ENCODE measurements at places on chromosomes 16 and 17. TPM values are rescaled to one million over a fixed set of nuclear protein-coding genes. Genes with fewer than 3 reads are reported as not detected.
A peak's percentile ranks its signal among the peaks of the same experiment; 100 is the strongest.

GRCh38 chr16:84071121-84071520 lies 28.5 kb upstream of the SLC38A8 start:
- no peak for DNase-seq

DNA sequence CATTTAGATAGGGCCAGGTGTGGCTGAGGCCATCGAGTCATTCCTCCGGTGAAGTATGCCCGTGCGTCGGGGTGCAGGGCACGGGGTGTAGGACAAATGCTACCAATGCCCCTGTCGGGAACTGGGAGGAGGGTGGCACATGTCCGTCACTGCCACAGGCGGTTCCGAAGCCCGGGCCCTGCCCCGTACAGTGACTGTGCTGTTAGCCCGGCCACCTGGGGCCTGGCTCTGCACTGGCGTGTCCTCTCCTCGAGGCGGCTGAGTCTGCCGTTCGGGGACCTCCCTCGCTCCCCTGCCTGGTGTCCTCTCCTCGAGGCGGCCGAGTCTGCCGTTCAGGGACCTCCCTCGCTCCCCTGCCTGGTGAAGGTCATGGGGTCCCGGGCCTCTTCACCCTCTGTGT lies 7.0 kb upstream of the ZFPM1 start:
- no peak for DNase-seq

- DNase-seq, result no peak
These were observed 39.7 kb downstream of the XYLT1 start for GRCh38 chr16:17431012-17431411.

DNA sequence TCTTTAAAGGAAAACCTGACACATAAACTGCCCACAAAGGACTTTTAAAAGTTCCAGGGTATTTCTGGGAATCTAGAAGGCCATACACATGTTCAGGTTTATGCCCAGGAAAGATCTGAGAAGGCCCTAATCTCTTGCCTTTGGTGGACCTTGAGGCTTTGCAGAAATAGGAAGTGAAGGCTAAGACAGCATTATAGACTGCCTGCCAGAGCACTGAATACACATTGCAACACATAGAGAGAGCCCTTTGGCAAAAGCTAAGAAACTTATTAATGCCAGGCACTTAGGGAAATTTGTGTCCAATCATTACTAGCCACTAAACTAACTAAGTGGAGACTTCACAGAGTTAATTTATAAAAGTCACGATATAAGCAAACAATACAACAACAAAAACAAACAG lies 70.4 kb downstream of the MMD start:
- DNase-seq, result no peak

- no peak for DNase-seq
These were observed 192.4 kb upstream of the HSBP1 start for GRCh38 chr16:83615141-83615952.

GRCh38 chr17:12231355-12231682 lies 210.6 kb downstream of the MAP2K4 start:
- DNase-seq, result no peak

- DNase-seq, result no peak
These were observed 10.9 kb upstream of the IL34 start for GRCh38 chr16:70635336-70636016.

- DNase-seq, result no peak
These were observed 36.5 kb upstream of the PVALEF start for GRCh38 chr17:81128774-81129173.

Gene C1QTNF8
- not detected for total RNA-seq

Gene TNFRSF17
- 0.46 TPM for total RNA-seq

Gene CIBAR2
- not detected for total RNA-seq

DNA sequence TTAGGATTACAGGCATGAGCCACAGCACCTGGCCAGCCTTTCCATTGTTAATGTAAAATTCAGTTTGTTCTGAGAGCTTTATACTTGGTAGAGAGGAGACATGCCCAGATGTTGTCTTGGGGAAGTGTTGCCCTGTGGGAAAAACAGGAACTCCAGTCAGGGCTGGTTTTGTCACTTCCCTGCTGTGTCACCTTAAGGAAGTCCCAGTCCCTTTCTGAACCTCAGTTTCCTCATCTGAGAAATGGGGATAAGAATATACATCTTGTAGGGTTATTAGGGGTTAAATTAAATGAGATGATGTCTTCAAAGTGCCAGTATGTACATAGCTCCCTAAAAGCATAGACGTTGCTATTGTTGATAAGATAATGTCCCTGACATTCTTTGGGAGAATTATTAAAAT lies 25.3 kb downstream of the CLEC16A start:
- DNase-seq, result no peak

- DNase-seq, result no peak
These were observed 21.9 kb downstream of the AIPL1 start for GRCh38 chr17:6413065-6413464.

Gene TEKT1
- total RNA-seq, result not detected

DNA sequence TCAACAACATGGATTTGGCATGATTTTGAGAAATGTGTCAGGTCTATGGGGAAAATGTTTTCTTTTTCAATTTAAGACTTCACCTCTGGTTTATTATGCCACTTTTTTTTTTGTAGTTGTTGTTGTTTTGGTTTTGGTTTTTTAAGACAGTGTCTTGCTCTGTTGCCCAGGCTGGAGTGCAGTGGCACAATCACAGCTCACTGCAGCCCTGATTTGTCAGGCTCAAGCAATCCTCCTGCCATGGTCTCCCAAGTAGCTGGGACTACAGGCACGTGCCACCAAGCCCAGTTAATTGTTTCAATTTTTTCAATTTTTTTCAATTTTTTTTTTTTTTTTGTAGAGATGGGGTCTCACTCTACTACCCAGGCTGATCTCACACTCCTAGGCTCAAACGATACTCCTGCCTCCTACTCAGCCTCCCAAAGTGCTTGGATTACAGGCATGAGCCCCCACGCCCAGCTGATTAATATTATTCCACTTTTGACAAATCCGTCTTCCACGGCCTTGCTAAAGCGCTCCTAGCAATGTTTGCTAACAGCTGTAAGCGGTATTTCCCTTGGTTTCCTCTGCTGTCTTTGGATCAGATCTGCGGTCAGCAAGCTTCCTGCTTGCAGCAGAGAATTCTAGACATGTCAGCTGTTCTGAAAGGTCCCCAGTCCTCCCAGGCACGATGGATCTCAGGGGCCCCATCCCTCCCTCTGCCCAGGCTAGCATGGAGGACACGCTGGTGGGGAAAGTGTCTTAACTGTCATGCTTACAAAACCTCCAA lies 7.0 kb upstream of the MILR1 start:
- peak; percentile 35 for DNase-seq

DNA sequence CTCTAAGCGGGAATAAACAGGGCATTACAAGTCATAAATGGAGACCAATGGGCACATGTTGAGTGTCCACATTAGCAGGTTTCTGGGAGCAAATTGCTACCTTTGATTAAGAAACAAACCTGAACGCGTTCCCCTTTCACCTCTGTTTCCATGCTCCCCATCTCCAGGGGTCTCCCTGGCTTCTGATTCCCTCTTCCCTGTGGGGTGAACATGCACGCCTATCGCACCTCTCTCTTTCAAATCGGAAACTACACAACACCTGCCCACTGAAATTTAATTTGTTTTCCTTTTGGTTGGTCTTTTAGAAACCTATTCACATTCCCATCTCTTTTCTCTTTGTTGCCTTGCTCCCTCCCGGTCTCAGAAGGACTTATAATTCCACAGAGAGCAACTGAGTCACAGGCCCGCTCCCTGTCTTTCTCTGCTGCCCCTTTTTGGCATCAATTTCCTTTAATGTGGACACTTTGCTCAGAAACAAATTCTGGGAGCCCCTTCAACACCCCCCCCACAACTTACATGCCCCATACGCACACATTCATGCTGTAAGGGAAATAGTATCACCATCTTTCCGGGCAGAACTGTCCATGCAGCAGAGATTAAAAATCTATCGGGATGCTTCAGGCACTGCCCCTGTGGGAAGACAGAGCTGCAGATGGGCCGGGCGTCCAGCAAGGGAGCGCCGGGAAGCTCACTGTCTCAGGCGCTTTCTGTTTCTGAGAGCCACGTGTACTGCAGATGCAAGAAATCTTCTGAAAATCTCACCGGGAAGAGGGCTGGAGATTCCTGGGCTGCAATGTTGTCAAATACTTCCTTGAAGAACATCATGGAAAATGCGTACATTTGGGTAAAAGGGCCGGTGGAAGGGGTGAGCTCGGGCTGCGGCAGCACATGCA lies 7.2 kb upstream of the FOXF1 start:
- no peak for DNase-seq

- DNase-seq, result no peak
These were observed 19.0 kb downstream of the MED24 start for GRCh38 chr17:40035162-40035559.

- peak; percentile 21 for DNase-seq
These were observed 25.6 kb downstream of the ZP2 start for GRCh38 chr16:21185659-21186325.

Gene PIRT
- 0.32 TPM for total RNA-seq

Gene IL21R
- 1.2 TPM for total RNA-seq

DNA sequence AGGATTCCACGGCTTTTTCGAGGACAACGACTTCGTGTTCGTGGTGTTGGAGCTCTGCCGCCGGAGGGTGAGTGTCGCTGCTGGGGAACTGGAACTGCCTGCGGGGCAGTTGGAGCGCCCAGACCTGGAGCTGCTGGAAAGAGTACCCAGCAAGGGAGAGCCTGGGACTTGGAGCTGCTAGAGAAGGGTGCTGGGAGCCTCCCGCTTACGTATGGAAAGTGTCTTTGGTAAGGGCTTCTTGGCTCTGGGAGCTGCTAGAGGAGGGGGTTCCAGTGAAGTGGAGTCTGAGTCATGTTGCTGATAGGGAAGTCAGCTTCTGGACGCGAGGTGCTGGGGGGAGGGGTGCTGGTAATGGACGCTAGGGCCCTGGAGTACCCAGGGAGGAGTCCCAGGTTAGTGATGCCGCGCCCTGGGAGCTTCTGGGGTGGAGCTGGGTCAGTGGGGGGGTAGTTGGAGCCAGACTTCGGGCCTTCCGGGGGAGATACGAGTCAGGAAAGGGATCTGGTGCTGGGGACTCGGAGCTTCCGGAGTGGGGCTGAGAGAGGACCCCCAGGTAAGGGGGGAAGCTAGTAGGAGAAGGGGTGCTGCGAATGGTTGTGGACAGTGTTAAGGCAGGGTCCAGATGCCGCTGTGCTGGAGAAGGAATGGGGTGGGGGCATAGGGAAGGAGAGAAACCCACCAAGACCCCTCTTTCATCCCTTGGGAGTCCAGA lies 741 bp downstream of the PLK1 start:
- DNase-seq, result no peak

GRCh38 chr16:48965386-48965785 lies 316.3 kb downstream of the CBLN1 start:
- no peak for DNase-seq

Gene FLOT2
- 113 TPM for total RNA-seq

DNA sequence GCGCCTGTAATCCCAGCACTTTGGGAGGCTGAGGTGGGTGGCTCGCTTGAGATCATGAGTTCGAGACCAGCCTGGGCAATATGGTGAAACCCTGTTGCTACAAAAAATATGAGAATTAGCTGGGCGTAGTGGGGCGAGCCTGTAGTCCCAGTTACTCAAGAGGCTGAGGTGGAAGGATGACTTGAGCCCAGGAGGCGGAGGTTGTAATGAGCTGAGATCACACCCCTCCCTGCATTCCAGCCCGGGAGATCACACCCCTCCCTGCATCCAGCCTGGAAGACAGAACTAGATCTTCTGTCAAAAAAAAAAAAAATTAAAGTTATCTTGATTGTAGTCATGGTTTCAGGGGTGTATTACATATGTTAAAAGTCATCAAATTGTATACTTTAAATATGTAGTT lies 26.8 kb upstream of the GLG1 start:
- no peak for DNase-seq

Gene TBC1D3
- total RNA-seq, result not detected

Gene GAA
- total RNA-seq, result 105 TPM

GRCh38 chr17:49106321-49107210 lies 26.0 kb upstream of the B4GALNT2 start:
- DNase-seq, result peak; percentile 17

DNA sequence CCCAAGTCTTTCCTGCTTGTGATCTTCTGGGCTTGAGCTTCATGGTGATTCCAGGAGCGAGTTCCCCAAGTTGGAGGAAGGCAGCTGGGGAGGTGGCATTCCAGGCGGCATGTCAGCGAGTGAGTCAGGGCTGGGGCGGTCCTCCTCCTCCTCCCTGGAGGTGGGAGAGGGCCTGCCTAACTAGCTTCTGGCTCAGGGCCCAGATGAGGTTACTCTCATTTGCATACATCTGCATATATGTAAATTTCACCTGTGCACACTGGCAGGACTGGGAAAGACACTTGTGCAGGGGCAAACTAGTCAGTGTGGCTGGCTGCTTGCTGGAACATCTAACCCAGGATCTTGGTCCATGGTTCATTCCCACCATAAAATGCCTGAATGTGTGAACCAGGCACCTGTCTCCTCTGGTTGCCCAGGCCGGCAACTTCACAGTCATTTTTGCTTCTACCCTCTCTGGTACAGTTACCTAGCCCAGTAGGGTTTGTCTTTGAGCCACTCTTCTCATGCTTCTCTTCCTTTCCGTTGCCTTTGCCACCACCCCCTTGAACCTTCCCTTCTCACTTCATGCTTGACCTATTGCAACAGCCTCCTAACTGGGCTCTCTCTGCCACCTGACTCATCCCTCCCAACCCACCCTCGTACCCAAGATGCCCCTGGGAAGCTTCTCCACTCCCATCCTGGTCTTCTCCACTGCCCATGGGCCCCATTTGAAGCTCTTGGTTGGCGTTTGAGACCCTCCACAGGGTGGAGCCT lies 9.6 kb upstream of the DLX4 start:
- no peak for DNase-seq

Gene HBA2
- 30.0 TPM for total RNA-seq

- DNase-seq, result no peak
These were observed 2.7 kb downstream of the ZP2 start for GRCh38 chr16:21208446-21209230.

- DNase-seq, result no peak
These were observed 14.4 kb upstream of the BAHCC1 start for GRCh38 chr17:81380666-81381518.

DNA sequence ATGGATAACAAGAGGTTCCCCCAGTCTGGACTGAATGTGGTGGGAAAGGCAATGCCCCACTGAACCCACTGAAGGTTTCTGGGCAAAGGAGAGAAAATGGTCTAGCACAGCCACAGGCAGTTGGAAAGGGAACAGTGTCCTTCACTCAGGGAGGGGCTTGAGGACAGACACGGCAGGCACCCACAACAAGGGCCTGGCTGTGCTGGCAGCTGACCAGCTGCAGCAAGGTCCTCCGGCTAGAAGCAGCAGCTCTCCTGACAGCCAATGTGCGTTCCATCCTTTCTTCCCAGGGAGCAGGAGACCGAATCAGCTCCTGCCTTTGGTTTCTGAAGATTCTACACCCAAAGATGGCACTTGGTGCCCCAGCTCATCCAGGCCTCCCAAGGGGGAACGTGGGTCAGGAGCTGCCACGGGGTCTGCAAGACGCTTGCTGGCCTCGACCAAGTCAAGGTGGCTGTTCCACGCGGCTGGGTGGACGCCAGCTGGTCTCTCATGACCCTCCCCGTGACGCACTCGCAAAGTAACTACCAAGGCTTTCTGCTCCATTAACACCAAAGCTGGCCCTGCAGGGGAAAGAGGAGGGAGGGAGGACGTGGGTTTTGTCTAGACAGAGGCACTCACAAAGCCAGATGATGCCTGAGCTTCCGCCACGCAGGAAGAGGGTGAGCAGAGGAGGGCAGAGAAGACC lies 11.1 kb downstream of the ABR start:
- no peak for DNase-seq

Gene ARHGDIG
- total RNA-seq, result 2.6 TPM

Gene MYO15A
- 3.3 TPM for total RNA-seq

Data from mucosa of gallbladder (tissue), 1 donor.